ENCODE measurements at places on chromosomes 7 and 10. TPM values are rescaled to one million over a fixed set of nuclear protein-coding genes. Genes with fewer than 3 reads are reported as not detected.

DNA sequence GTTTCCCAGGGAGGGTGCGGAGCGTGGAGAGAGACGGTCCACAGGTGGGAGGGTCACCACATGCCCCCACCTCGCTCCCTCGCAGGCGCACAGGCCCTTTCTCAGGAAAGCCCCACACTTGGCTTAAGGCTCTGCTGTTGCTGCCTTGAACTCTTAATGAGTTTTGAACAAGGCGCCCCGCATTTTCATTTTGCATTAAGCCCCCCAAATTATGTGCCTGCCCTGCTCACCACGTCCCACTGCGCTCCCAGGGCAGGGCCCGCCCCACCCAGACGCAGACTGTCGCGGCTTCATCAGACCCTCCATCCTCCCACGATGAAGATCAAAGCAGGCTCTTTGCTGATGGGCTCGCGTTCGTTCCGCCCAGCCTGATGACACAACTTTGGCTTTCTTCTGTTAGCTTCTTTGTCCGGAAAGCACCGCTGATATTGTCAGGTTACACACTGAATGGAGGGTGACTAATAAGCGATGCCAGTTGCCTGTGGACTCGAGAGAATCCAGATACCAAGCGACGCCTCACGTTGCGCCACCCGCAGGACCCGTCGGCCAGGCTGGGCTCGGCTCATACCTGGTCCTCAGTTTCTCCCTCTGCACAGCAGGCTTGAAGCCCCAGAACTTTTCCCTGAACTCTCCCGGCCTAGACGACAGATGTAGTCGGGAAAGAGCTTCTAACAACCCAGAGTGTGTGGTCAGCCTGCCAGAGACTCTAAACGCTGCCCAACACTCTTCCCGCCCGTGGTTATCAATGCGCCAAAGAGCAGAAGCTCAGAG is 9.5 kb downstream of the CALML3 start:
- no peak for DNase-seq

GRCh38 chr7:117872561-117873309 is 506 bp downstream of the CTTNBP2 start:
- peak; percentile 29 for DNase-seq

- no peak for DNase-seq
Measured at GRCh38 chr7:50799873-50800272, 17.2 kb upstream of the GRB10 start.

MSS51 gene
- 5.9 TPM for total RNA-seq

NEUROD6 gene
- total RNA-seq: not detected

DNA sequence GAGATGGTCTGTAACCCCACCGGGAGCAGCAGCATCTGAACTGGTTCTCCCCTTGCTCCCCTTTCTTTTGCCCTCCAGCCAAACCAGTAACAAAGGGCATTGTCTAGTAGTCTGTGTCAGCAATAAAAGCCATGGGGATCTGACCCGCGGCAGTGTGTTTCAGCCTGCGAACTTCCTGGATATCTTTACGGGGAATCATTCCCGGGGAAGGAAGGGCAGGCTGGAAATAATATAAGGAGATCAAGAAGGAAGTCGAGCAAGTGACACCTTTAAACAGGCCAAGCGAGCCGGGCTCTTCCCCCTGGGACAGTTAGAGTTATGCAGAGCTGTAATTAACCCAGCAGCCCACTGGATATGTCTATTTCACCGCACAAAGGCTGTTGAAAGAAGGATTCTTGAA is 661.2 kb upstream of the GALNT17 start:
- no peak for DNase-seq

PLEKHA8 gene
- 3.3 TPM for total RNA-seq

- DNase-seq: no peak
Measured at GRCh38 chr7:140688341-140688740, 8.2 kb upstream of the NDUFB2 start.

- DNase-seq: no peak
Measured at GRCh38 chr7:142960955-142961512, 1.1 kb downstream of the KEL start.

- DNase-seq: no peak
Measured at GRCh38 chr7:94047956-94048355, 43.8 kb upstream of the BET1 start.

DNA sequence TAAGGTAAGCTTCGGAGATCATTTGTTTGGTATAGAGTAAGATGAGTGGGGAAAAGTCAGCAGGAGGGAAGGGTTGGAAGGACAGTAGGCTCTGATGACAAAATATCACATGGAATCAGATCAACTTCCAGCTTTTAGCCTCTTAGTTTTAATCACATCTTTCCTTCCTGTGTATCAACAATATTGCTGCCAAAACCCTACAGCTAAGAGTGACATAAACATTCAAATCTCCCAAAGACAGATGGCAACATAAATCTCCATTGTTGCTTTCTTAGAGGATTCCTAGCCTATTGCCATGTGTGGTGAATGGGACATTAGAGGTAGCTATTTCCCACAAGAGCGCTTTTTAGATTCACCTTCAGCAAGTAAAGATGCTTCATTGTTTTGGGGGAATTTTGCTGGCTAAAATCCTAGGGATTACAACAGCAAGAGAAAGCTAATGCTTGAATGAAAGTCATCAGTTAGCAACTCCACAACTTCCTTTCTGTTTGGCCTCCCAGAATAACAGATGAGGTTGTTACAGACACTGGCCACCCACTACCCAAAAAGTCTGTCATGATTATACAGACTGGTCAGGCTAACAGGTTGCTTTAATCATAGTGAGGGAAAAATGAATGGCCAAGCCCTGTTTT is 35.2 kb upstream of the FZD1 start:
- DNase-seq: no peak

DNA sequence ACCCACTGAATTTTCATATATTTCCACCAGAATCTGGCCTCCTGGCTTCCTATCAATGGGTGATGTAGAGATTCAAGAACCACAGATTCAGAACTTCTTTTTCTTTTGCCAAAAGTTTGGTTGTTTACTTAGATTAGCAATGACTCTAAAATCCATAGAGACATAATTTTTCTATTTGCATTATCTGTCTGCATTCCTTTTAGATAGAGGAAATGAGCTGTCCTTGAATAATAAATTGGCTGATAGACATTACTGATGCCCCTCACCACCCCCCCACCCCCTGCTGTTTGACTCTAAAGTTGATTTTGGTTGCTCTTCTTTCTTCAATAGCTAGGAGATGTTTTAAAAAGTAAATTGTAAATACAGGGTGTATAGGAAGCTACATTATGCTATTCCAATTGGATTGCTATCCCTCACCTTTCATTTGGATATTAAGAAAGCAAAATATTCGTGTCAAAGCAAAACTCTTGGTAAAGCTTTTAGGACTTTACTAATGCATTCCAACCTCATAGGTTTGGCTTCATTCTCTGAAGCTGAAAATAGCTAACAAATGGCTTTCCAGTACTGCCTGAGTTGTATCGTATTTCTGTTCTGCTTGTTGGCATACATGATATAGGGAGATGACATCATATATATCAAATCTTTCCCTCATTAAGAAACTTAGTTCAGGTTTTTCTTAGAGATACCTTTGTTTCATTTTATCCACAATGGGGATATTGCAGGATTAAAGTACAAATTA is 606.0 kb downstream of the ARL4A start:
- no peak for DNase-seq

GRCh38 chr10:110410329-110411046 is 87.2 kb upstream of the DUSP5 start:
- DNase-seq: no peak

TMEM60 gene
- 8.2 TPM for total RNA-seq

DNA sequence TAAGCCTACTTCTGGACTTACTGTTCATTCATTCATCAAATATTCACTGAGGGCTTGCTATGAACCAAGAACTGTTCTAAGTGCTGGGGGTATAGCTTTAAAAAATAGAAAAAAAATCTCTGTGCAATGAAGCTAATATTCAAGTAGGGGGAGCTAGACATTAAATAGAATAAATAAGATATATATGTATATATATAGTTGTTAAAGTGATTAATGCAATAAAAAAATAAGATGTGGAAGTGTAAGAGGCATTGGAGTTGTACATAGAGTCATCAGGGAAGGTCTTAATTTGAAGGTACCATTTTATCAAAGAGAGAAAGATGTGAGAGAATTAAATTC is 181.2 kb upstream of the AGR3 start:
- DNase-seq: no peak

- no peak for DNase-seq
Measured at GRCh38 chr7:94969434-94970084, 62.2 kb downstream of the PPP1R9A start.

PRKAG2 gene
- 130 TPM for total RNA-seq

DNA sequence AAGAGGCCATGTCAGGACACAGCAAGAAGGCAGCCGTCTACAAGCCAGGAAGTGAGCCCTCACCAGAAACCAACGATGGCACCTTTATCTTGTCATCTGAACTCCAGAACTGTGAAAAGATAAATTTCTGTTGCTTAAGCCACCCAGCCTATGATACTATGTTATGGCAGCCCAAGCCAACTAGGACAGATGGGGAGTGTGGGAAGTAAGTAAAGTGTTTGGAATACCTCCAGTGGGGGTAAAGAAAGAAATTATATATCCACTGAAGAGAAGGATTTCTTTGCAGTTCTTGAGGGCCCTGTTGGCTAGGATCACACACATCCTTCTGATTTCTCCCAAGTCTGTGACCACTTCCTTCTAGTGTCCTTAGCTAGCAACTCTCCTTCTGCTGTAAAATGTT is 384.4 kb downstream of the TNS3 start:
- no peak for DNase-seq

OR9A2 gene
- total RNA-seq: not detected

SAMD9L gene
- 3.7 TPM for total RNA-seq
